Right ventricle myocardium inferior (tissue), 1 donor: ENCODE measurements at places on chromosomes 7 and 10.

DNA sequence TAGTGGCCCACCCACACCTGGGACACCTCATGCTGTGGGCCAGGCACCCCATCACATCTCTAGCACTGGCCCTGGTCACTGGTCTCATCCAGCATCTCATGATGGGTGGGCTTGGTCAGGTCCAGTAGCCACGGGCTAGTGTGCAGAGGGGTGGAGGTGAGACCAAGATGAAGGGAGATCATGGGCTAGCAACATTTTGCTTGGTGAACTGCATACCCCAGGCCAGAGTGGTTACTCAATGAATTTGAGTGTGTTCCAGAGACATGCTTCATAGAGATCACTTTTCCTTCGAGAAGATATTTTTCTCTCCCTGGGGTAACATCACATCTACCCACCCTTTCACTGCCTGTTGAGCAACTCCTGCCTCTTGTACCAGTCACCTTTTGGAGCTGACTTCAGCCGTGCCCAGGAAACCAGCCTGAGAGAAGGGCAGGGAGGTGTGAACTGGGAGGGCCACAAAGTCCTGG is 44.2 kb downstream of the MINDY4 start:
- DNase-seq, result no peak

DNA sequence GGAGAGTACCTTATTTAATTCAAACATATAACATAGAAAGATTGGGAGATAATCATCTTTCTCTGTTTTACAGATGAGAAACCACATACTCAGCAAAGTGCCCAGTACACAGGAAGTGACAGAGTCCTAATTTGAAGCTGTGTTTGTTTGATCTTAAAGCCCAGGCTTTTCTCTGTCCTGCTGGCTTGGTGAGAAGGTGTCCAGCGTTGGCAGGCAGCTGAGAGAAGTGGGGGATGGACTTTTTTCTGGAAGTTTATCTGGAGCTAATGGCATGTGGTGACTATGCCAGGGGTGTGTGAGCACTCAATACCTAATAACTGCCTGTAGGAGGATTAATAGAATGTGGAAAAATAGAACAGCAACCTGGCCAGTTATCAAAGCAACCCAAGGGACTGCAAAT is 60.8 kb downstream of the NPSR1 start:
- no peak for DNase-seq

DNA sequence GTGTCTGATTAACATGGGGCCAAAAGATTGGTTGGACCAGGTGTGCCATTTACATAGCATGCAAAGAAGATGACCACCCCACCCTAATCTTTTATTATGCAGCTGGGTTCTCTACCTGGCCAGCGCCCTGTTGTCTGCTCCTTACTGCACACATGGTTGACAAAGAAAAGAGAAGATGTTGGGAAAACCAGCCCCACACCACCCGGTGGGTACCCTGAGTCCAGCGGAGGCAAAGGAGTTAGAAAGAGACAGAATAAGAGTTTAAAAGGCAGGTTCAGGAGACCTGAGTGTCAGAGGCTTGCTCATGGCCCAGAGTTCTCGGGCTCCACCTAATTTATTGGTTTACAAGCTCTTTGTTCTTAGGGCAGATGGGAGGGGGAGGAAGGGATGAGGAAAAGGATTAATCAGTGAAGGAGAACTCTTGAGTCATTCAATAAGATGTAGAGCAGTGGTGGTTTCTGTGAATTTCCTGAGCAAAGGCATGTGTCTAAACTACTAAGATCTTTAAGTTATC is 24.1 kb upstream of the ABCA13 start:
- DNase-seq, result no peak

- no peak for DNase-seq
These were observed 259.4 kb downstream of the CCSER2 start for GRCh38 chr10:84587789-84588188.

GRCh38 chr7:19001854-19002253 is 115.6 kb downstream of the TWIST1 start:
- no peak for DNase-seq

DNA sequence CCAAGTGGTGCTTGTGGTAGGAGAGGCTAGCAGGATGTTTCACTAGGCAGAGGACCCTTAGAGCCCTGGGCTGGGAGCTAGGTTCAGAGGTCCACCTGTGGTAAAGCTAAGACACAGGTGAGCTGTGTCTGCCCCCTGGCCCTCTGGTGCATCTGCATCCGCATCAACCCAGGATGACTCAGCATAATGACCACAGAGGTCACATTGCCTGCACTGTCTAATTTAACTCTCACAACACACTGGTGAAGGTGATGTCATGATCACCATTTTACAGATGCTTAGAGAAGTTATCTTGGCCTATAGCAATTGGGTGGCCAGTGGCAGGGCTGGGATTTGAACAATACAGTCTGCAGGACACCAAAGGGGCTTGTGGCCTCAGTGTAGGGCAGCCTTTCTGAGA is 33.1 kb downstream of the HABP2 start:
- no peak for DNase-seq

DNA sequence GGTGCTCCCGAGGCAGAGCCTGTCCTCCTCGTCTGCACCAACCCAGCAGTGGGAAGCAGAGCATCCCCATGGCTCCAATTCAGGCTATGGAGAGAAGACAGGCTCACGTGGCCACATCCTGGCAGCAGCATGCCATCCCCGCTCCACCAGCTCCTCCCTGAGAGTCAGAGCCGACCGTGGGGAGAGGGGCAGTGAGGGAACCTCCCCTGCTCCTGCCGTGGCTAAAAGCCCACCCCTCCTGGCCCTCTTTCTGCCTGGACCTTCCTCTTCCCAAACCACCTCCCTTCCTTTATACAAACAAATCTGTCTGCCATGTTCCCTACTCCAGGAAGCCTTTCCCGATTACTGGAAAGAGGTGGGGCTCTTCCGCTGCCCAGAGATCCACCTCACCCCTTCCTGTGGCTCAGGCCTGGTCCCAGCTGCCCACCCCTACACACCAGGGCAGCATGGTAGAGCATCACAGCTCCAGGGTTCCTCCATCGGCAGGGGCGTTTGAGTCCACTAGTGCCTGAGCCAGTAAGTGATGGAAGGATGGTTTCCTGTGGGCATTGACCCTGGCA is 10.8 kb upstream of the AQP1 start:
- peak; percentile 46 for DNase-seq

DNA sequence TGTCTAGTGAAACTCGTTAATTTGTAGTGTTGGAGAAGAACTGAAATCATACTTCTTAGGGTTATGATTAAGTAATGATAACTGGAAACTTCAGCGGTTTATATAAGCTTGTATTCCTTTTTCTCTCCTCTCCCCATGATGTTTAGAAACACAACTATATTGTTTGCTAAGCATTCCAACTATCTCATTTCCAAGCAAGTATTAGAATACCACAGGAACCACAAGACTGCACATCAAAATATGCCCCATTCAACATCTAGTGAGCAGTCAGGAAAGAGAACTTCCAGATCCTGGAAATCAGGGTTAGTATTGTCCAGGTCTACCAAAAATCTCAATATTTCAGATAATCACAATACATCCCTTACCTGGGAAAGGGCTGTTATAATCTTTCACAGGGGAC is 187.6 kb downstream of the CFTR start:
- no peak for DNase-seq

DNA sequence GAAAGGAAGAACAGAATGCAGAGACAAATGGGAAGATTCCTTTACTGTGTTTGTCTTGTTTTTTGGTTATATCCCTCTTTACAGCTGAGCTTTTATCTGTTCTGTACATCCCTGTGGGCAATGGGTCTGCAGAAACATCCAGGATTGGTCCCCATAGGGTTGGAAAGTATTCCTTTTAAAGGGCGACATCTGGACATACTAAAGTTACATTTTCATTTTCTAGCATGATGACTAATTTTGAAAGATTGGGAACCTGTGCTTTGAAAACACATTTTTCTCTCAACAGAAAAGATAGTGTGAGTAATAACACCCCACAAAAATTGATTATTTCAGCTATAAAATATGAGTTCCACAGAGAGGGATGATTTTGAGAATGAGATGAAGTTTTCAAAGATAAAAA is 435.8 kb downstream of the GPAM start:
- DNase-seq, result no peak

- DNase-seq, result no peak
These were observed 81.5 kb upstream of the GNAI1 start for GRCh38 chr7:80053124-80053523.

DNA sequence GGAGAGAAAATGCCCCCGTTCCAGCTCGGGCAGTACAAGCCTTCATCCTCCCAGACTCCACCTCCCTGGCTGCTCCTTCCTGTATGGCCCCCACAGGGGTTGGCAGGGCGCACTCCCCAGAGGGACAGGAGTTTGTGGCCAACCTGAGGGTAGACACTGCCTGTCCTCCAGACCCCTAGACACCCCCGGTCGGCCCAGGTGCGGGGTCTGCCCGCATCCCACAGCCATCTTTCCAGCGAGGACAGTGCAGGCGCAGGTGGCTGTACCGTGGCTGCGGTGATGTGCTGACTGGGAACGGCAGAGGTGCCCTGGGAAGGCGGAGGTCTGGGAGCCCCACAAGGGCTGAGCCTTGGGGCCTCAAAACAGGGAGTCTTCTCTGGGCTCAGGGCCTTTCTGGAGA is 81.5 kb downstream of the LHPP start:
- peak; percentile 57 for DNase-seq

DNA sequence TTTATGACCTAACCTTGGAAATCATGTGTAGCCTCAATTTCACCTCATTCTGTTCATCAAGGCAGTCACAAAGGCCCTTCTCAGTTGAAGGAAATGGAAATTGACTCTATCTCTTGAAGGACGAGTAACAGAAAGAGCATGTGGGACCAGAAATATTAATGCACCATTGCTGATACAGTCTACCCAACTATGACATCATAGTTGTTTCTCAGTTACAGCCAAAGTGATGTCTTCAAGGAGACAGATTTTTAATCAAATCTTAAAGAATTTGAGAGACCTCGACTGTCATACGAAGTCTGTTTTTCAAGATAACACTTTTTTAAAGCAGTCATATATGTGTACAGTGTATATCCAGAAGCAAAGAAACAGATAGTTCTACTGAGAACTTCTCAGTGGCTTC is 335.7 kb upstream of the PHF14 start:
- DNase-seq, result no peak

GRCh38 chr7:96016735-96017134 is 244.4 kb downstream of the DYNC1I1 start:
- DNase-seq, result no peak

DNA sequence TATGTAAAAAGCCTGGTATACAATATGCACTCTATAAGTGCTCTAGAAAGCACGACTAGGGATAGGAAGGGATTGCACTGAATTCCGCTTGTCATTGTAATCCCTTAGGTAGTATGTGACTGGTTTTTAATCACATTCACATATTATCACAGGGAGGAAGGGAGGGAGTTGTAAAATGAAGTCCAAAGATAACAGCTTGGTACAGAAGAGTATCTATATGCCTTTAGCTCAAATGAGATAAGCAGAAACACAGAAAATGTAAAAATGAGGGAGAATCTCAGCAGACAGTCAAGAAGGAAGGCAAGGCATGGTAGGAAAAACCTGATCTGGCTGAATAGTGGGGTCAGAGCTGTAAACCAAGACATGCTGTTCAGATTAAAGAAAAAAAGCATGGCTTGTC is 63.4 kb downstream of the ABI1 start:
- no peak for DNase-seq

GRCh38 chr7:107962817-107963216 is 40.1 kb downstream of the LAMB1 start:
- no peak for DNase-seq

DNA sequence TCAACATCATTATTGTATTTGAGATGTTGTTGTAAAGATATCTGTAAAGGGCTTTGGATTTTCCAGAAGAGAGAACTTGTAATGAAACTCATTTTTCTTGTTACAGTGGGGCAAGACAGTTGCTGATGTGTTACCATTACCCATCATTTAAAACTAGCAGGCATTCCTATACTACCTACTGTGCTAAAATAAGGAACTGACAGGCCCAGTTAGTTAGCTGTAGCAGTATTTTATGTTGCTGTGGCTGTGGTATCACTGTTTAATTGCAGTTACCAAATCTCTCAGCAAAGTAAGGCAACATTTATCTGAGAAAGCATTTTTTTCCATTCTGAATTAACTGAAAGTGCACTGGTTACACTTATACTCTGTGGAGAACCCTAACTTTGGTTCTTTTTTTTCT is 9.9 kb downstream of the ST7 start:
- DNase-seq, result no peak

- no peak for DNase-seq
These were observed 37.5 kb downstream of the PLEKHA8 start for GRCh38 chr7:30065746-30066145.

GRCh38 chr7:11294965-11295364 is 321.3 kb downstream of the PHF14 start:
- no peak for DNase-seq

- DNase-seq, result no peak
These were observed 6.8 kb upstream of the ZCCHC24 start for GRCh38 chr10:79452174-79452611.
